Stimulated activated CD4-positive, alpha-beta T cell treated with anti-CD3 and anti-CD28 coated beads, Interleukin-1b, Interleukin-23, amount 100 ng/mL, for 48 hours (primary cell): ENCODE measurements at places on chromosomes 1 and 21.

DNA sequence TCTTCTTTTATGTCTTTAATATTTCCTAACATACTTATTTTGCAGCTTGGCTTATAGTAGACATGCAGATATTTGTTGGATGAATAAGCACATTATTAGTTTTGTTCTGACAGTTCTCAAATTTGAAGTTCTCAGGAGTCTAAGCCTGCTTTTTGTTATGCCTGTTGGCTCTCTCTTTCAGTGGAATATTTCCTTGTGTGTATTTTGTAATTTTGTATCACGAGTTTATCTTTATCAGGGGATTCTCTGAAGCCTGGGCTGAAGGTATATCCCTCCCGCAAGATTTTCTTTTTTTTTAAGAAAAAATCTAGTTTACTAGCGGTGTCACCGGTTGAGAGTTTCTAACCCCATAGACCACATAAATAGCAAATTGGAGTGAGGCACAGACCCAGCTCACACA, 105.9 kb downstream of the RGL1 start:
- no peak for DNase-seq

DNA sequence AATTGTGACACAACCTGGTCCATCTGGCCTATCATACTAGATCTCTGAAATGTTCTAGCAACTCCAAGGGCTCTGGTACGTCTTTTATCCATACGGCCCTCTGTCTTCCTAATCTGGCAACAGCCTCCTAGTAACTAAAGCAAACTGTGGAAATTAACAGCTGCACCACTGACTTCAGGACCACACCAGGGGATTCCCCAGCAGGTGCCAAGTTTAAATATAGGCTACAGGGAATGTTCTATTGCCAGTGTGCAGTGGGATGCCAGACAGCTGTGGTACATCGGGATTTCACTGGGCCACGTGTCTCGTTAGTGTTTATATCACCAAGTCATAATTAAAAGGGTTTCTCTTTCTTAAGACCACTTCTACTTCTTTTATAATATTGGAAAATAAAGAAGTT, 94.3 kb downstream of the RGS2 start:
- DNase-seq: no peak

DNA sequence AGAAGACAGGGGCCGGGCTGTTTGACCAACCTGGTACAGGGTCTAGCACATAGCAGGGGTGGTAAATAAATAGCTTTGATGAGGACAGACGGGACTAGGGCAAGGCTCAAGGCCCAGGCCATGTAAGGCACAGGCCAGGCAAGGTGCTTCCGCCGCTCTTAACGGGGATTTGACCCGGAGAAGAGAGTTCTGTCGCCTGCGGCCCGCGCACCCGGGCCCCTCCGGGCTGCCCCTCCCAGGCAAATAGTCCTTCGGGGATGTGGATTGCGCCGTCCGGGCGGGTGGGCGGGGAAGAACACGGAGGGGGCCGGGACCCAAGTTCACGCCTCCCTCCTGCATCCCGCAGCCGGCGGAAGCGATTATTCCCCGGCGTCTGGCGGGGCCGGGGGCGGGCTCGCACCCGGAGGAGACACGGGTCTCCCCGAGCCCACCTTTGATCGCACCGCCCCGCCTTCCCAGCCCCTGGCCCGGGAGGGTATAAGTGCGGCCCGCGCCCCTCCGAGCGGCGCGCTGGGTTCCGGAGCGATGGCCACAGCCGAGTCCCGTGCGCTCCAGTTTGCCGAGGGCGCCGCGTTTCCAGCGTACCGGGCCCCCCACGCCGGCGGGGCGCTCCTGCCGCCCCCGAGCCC, at the start of gene MIXL1:
Gene MIXL1, plus strand, starts transcription at position 508 of the 629 bp plus-strand sequence. Its CDS starts 18 bp downstream, at position 526.
- DNase-seq: no peak

DNA sequence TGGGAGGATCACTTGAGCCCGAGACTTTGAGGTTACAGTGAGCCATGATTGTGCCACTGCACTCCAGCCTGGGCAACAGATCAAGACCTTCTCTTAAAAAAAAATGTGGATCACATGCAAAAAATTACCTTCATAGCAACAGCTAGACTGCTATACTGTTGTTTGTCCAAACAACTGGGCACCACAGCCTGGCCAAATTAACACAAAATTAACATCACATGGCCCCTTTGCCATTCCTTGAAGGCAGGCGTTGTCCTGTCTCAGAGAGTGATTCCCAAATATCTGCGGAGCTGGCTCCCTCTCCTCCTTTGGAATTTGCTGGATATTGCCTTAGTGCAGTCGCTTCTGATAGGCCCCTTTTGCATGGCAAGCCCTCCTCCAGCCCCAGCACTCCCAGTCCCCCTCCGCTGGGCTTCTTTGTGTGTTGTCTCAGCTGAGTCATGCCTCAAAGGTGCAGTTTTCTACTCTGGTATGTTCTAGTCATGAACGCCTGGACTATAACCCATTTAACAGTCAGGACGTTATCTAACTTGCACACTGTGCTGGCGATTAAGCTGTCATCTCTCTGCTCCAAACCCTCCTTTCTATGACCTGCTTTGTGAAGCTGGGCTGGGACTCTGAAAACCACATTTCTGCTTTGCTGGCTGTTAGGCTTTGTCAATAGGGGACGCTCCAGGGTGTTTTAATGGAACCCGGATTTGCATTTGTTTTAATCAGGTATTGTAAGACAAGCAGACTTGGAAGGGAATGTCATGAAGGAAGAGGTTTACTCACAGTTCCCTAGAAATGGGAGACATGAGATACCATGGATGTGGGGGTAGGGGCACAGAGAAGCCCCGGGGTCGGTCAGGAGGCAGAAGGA, 20.1 kb upstream of the HPCAL4 start:
- no peak for DNase-seq

DNA sequence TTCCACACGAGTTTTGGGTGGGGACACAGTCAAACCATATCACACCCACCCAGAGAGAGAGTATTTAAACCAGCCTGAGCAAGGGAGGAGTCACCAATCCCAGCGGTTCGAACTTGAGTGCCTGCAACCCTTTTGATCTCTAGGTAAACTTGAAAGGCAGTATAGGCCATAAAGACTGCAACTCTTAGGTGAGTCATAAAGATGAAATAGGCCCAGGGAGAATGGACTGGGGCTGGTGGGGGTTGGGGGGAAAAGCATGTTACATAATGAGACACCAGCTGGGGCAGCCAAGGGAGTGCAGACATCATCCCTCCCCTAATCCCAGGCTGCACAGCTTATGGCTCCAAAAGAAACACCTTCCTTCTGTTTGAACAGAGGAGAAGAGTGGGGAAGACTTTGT, 99.8 kb upstream of the LHX8 start:
- no peak for DNase-seq

DNA sequence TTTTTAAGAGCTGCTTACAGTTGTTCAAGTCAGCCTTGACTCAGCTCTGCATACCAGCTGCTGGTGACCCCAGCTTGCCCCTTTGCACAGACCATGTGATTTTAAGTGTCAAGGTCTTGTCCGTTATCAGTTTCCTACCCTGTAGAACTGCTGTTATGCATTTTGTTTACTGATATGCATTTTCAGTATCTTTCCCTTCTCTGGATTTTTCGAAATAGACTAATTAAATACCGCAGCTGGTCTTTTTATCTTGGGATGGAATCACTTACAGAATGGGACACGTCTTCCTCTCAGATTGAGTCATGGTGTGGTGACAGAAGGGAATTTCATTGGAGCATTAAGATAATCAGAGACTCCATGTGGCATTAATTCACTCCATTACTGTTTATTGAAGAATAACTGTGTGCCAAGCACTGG, 145.6 kb downstream of the FMN2 start:
- no peak for DNase-seq

- no peak for DNase-seq
These were observed 15.2 kb downstream of the CDK18 start for GRCh38 chr1:205519541-205520131.

DNA sequence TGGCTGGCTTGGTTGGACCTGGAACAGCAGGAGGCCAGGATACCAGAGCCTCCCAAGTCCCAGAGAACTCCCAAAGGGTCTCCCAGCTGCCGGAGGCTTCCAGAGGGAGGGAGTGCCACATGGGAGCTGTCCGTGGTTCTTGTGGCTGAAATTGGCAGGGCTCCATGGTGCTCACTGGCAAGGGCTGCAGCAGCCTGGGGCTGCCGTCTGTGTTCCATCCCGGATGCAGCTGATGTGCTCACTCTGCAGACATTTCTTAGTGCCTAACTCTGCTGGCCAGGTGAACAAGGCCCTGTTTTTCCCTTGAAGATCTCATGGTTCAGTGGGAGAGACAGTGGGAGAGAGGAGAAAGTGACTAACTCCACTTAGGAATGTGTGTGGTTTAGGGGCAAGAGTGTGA, 261.1 kb downstream of the CAMTA1 start:
- DNase-seq: no peak

GRCh38 chr1:94579876-94580294, 38.3 kb upstream of the F3 start:
- DNase-seq: no peak

DNA sequence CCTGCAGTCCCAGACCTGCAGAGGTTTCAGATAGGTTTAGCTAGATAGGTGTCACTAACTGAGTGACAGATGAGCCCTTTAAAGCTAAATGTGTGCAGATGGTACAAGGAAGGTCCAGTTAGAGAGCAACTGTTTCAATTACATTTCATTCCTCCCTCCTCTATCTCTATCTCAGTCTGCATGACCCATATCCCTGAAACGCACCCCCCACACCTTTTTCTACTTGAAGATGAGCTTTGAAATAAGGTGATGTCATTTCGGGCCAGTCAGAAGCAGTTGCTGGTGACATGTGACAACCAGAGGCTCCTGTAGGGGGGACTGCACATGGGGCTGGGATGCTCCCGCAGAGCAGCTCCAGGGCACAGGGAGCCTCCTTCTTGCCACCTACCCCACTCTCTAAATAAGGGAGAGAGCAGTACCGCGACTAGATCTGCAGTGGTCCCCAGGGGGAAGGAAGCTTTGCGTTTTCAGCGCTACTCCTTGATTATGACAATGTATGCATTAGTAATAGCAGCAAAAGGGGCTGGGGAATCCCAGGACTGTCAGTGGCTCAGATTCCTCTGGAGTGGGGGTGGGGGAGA, 4.3 kb downstream of the ATP8B2 start:
- no peak for DNase-seq

- DNase-seq: no peak
These were observed 164.1 kb upstream of the POGK start for GRCh38 chr1:166675213-166675612.

- DNase-seq: no peak
These were observed 51.8 kb upstream of the LRP8 start for GRCh38 chr1:53379662-53380002.

GRCh38 chr1:54222711-54223110, 22.7 kb downstream of the MRPL37 start:
- DNase-seq: no peak

GRCh38 chr1:24047110-24047477, 64.8 kb downstream of the MYOM3 start:
- no peak for DNase-seq

GRCh38 chr1:29004798-29005197, 90.4 kb downstream of the EPB41 start:
- DNase-seq: no peak

DNA sequence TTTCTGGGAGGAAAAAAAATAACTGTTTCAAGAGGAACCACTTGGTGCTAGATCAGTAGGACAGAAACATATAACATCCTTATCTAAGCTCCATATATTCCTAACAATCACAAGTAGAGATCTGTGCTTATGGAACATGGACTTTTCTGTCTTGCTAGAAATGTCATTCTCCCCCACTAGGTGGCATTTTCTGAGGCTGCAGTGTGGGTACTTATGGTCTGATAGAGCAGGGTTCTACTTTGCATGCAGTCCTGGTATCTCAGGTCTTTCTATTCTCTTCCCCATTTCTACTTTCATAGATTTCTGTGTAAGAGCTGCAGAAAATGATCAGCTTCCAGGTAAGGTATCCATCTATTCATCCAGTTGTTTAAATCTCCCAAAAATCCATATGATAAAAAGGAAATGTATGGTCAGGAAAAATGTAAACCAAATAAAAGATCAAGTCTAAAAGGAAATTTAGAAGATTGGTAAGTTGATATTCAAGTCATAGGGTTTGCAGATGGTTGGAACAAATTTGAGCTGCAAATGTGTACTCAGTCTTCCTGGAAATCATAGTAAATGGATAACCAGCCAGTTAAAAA, 1.5 kb downstream of the ZNF684 start:
- peak; percentile 22 for DNase-seq

- DNase-seq: no peak
These were observed 1.0 kb upstream of the AK4 start for GRCh38 chr1:65146908-65147423.

DNA sequence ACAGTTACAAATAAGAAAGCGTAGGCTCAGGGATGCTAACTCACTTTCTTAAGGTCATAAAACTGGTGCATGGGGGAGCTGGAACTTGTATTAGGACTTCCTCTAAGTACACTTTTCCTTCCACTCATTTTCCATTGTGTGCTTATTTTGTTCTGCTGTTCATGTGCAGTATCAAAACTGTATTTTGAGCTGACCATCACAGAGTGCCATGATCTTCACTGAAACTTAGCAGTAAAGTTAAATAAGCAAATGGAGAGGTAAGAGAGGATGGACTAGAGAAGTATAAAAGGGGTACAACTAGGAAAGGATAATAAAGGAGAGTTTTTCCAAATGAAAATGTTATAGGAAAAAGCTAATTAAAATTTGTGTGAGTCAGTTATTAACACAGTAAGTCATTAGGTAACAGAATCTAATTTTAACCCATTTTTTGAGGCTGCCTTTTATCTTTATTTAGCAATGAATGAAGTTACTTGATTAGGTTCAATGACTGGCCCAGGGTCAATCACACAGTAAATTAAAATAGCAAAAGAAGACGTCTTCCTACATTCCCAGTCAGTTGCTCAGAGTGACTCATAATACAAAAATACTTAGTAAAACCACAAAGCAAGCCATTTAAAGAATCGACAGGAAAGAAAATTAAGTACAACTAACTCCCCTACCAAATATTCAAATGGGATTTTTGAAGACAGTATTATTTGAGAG, 165.8 kb upstream of the C1orf105 start:
- no peak for DNase-seq

- no peak for DNase-seq
These were observed 12.7 kb upstream of the WDR26 start for GRCh38 chr1:224447251-224447650.

DNA sequence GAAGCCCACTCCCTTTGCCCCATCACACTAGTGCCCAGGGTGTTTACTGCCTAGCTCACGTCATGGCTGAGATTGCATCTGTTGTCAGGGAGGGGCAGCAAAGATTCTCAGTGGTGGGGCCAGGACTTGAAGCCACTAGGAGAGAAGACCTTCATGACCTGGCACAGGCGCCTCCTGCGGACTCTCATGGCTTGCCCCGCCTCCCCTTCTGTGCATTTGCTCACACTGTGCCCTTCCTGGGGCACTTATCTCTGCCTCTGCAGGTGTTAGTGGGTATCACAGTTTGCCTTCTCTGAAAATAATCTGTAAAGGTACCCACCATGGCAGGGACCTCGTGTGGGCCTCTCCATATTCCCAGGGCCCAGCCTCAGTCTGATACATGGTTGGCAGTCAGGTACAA, 20.1 kb downstream of the PTPRU start:
- DNase-seq: no peak
